Fibroblast of skin of abdomen (primary cell): ENCODE measurements at places on chromosomes 6 and 20.

DNA sequence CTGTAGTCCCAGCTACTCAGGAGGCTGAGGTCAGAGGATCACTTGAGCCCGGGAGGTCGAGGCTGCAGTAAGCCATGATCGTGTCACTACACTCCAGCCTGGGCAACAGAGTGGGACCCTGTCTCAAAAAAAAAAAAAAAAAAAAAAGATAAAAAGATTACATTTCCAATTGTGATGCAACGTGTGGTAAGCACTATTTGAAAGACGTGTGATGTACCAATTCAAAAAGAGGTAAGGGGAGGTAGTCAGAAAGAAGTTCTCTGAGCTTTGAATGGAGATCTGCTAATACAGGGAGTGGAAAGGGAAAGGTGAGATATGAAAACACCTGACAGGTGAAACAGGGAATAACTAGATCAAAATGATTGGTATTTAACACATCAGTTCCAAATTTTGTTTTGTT is 11.9 kb downstream of the GOPC start:
- DNase-seq, result no peak

- peak; percentile 75 for DNase-seq
Observed at GRCh38 chr6:53437557-53438202, 88.9 kb upstream of the ELOVL5 start.

DNA sequence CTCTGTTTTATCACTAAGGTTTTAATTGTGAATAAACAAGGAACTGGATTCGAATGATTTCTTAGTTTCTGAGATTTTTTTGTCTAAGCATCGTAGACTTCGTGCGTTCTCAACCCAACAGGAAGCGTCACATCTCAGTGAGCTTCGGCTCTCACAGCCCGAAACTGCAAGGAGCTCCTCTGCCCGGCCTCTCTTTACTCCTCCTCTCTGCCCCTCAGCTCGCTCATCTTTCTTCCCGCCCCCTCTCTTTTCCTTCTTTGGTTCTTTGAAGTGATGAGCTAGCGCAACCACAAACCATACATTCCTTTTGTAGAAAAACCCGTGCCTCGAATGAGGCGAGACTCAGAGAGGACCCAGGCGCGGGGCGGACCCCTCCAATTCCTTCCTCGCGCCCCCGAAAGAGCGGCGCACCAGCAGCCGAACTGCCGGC is 480 bp upstream of the NT5E start:
- peak; percentile 89 for DNase-seq

DNA sequence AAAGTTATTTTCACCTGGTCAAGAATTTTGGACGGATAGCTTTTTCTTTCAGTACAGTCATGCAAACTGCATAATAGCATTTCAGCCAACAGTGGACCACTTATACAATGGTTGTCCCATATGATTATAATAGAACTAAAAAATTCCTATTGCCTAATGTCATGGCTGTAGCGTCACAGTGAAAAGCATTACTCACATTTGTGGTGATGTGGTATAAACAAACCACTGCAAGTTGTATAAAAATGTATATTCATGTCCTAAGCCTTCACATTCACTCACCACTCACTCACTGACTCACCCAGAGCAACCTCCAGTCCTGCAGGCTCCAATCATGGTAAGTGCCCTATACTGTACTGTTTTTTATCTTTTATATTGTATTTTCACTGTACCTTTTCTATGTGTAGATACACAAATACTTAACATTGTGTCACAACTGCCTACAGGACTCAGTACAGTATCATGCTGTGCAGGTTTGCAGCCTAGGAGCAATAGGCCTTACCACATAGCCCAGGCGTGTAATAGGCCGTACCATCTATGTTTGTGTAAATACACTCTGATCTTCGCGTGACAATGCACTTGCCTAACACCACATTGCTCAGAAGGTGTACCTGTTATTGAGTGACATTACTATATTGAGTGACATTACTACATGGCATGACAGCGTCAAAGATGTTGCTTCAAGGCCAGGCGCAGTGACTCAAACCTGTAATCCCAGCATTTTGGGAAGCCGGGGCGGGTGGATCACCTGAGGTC is 17.9 kb downstream of the ABHD12 start:
- peak; percentile 90 for DNase-seq

- no peak for DNase-seq
Observed at GRCh38 chr6:11053307-11053706, 9.2 kb upstream of the ELOVL2 start.

DNA sequence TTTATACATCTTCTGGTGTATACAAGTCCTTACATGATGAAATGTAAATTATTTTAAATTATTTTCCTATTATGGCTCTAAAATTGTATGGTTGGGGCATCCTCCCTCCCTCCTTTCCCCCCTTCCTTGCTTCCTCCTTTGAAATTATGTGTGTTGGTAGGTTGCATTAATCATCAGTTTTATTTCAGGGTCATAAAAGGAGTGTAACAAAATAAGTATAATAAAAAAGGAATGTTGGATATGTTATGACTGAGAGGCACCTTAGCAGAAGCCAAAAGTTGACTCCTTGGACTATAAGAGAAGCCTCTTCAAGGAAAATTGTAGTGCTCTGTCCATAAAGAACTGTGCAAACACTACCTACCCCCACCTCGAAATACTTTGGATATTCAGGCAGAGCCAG is 46.6 kb upstream of the PTPRK start:
- DNase-seq, result peak; percentile 48

DNA sequence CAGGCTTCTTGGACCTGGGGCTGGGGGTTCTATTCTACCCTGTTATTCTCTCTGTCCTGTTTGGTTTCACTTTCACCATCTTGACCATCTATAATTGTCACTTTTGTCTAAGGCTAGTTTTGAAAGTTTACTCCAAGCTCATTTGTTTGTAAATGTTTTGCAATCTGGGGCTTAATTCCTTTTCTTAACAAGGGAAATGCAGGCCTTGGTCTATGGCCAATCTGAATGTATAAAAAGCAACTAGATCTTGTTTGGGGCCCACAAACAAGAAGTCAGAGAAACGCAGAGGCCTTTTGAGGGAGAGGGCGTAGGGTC is 86.3 kb upstream of the PREP start:
- no peak for DNase-seq

- no peak for DNase-seq
Observed at GRCh38 chr20:5085380-5085779, 34.4 kb downstream of the PCNA start.

- DNase-seq, result no peak
Observed at GRCh38 chr6:80988286-80988685, 764.2 kb downstream of the TENT5A start.
